Stimulated activated CD8-positive, alpha-beta memory T cell treated with anti-CD3 and anti-CD28 coated beads, Interleukin-12 subunit alpha, Interleukin-12 subunit beta, amount 100 ng/mL, for 1 hour (primary cell): ENCODE measurements at places on chromosomes 13 and 19.

DNA sequence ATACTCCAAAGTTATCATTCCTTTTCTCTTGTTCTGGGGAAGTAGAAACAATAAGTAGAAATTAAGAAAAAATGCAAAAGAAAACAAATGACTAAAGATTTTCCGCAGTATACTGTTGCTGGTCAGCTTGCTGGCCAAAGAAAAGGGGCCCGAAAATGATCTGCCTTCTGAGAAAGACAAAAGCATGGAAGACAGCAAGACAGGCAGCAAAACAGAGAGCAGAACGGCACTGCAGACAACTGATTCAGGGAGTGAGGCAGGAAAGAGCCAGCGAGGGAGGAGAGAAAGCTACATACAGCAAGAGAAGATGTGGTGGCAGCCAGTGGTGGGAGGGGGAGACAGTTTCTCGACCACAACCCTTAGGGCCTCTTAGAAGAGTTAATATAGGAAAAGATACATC lies 5.3 kb upstream of the DOCK9 start:
- DNase-seq: no peak

DNA sequence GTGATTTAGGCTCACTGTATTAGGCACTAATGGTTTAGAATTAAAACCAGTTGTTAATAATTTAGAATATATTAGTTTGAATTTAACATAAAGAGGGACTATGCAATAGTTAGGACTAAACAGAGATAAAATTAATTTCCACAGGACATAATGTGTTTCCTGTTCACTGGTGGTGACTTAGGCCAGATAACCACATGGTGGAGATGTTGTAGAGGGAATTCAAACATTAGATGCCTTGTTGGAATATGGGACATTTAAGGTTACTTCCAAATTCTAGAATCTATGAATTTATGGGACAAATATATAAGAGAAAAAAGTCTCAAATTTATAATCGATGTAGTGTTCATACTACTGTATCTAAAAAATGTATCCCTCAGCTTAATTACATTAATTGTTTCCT lies 615.5 kb upstream of the KLHL1 start:
- no peak for DNase-seq

DNA sequence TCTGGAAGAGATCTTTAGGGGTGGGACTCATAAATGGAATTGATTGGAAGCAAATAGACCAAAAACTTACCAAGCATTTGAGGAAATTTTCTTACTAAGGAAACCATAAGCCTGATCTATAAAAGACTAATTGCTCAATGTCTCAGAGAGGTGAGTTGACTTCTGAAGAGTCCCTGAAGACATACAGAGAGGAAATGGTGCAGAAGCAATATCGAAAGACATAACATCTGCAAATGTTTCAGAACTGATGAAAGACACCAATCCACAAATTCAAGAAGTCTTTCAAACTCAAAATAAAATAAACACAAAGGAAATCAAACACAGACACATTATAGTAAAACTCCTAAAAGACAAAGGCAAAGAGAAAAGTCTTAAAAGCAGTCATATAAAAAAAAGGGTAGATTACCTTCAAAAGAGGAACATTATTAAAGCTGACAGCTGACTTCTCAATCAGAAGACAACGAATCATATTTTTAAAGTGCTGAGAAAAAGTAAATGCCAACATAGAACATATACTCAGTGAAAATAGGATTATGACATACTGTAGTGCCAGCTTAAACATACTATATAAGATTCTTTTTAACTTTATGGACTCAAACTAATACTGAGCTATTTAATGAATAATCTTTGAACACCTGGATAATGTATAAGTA lies 45.4 kb upstream of the CALM3 start:
- no peak for DNase-seq

DNA sequence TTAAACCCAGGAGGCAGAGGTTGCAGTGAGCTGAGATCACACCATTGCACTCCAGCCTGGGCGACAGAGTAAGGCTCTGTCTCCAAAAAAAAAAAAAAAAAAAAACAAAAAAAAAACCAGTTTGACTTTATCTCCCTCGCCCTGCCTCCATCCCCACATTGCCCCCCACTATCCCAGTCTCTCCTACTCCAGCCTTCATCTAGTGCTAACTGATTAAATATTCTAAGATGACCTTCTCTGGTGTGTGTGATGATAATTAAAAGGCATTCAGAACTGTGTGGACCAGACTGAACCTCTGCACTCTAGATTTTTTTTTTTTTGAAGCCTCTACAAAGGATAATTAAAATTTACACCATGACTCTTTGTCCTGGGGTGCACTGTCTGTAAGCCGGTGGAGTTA lies 6.0 kb upstream of the DLL3 start:
- no peak for DNase-seq

- no peak for DNase-seq
These were observed 471.0 kb downstream of the OLFM4 start for GRCh38 chr13:53499576-53500133.

- DNase-seq: no peak
These were observed 3.3 kb downstream of the GYS1 start for GRCh38 chr19:48989701-48990291.

DNA sequence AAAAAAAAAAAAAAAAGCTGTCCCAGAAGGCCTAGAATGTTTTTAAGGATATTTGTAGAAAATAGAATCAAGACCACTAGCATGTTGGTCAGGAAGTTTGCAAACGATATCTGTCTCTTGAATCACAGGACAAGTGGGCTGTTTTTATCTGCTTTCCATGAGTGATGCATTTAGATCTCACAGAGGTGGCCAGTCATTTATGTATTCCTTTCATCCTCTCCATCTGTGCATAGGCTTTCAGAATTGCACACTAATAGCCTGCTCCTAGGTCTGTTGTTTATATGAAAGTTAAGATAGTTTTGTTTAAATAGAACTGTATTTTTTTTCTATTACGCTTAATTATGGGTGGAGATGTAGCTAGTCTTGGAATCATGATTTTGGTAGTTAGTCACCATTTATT lies 289.5 kb downstream of the SHISA2 start:
- DNase-seq: no peak

DNA sequence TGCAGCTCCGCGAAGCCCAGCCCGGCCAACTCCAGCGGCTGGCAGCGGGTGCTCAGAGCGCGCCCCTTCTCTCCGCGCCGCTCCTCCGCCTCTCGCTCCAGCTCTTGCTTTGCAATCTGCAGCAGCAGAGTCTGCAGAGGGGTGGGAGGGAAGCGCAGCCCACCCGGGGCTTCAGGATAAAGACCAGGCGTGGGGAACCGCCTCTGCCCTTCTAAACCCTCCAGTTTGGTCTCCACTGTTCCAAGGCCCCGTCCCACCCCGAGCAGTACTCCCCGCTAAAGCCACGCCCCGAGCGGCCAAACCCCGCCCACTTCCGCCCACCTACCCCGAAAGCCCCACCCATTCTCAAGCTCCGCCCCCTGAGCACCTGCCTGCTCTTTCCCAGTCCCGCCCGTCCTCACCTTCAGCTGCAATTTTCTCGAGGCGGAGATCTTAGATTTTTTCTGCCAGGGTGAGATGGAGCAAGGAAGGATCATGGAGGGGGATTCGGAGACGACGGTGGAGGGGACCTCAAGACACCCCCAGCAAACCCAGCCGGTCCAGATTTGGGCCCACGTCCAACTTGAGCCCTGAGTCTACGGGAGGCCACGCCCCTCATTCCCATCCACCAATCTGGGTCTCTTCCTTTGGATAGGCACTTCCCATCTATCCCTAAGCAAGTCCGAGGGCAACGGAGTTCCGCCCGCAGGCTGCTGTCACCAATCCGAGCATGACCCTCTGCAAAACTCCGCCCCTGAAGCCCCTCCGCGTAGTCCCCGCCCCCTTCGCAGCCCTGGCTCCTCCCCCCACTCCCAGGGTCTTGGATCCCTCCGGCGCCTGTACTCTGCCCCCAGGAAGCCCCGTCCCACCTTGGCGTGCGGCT lies 1.1 kb downstream of the TNNI3 start:
- no peak for DNase-seq

- DNase-seq: no peak
These were observed 15.9 kb upstream of the KCTD15 start for GRCh38 chr19:33780746-33781145.

DNA sequence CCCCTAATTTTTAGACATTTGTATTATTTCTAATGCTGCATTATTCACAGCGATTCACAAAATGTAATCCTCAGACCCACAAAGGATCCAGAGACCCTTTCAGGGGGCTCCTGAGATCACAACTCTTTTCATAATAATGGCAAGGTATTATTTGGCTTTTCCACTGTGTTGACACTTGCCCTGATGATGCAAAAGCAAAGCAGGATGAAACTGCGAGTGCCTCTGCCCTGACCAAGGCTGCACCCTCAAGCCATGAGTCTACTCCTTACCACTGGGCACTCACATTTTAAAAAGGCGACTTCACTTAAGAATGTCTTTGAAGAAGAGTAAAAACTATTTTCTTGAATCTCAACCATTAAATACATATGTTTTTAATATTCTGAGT lies 11.4 kb downstream of the ELF1 start:
- DNase-seq: no peak

- DNase-seq: no peak
These were observed 192.8 kb upstream of the TSC22D1 start for GRCh38 chr13:44768775-44769581.

DNA sequence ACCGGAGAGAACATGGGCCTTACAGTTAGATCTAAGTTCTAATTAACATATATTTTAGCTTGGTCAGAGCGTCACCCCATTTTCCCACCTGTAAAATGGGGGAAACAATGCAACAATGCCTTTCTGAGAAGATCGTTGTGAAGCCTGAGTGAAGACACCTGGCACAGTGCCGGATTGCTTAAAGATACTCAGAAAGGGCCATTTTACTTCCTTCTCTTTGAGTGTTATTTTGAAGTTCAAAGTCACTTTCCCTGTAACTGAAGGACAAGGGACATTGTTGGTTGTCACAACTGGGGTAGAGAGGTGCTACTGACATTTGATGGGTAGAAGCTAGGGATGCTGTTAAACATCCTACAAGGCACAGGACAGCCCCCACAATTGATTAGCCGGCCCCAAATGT lies 28.1 kb downstream of the HSPH1 start:
- DNase-seq: no peak
